ENCODE measurements at places on chromosomes 5 and 9.

- DNase-seq = no peak
Observed at GRCh38 chr5:114448481-114448880, 86.6 kb downstream of the KCNN2 start.

DNA sequence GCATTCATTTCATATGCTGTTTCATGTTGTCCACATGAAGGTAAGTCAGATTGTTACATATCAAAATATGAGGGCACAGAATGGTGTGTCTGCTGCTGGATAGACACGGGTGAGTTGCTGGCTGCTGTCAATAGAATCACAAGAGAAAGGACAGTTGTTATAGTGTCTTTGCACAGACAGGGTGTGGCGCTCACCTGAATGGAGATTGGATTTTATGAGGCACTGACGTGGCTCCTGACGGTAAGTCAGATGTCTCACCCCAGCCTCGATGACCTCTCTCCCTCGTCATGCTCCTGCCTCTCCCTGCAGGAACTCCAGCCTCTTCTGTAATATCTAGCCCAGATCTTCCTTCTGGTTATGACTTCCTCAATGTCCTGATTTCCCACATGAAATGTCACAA is 75.4 kb upstream of the SELENOP start:
- no peak for DNase-seq

DNA sequence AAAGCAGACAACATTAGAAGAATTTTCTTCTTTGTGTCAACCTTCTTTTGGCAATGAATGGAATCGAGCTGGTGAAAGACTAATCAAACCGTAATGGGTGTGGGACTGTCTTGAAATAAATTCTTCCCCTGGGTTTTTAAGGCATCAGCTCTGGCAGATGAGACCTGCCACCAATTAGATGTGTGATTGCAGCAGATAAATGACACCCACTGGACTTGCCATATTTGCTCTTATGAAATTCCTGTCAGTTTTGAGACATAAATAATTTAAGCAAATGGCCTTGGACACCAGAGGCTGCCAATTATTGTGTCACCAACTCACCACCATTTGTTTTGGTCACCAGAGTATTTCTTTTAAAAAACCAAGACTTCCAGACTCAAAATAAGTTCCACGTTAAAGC is 135.9 kb upstream of the RGMB start:
- no peak for DNase-seq

GRCh38 chr5:37723162-37723961 is 116.5 kb downstream of the GDNF start:
- peak; percentile 18 for DNase-seq

All from stimulated activated CD4-positive, alpha-beta T cell treated with anti-CD3 and anti-CD28 coated beads, Interleukin-15, amount 100 ng/mL, for 24 hours (primary cell).